Suppressor macrophage treated with lipopolysaccharide for 4 hours (primary cell): ENCODE measurements at places on chromosomes 4 and X.
A peak's percentile ranks its signal among the peaks of the same experiment; 100 is the strongest.

DNA sequence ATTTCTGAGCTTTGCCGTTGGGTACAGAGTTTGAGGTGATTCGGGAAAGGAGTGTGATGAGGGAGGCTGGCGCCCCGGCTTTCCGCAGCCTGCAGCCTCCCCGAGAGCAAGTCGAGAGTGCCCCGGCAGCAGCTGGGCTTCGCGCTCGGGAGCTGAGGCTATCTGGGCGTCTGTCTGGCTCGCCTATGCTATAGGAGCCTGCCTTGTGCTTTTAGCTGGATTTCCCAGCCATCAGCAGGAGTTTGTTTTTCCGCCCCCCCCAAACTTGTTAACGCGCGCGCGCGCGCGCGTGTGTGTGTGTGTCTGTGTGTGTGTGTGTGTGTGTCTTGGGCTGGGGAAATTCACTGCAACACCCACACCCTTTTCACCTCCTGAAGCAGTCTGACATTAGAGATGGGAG lies 765 bp upstream of the DGKK start:
- no peak for DNase-seq

GRCh38 chr4:6926681-6927478 lies 17.3 kb downstream of the TBC1D14 start:
- peak; percentile 56 for DNase-seq

GRCh38 chr4:172751550-172751949 lies 417.1 kb upstream of the GALNT7 start:
- no peak for DNase-seq

DNA sequence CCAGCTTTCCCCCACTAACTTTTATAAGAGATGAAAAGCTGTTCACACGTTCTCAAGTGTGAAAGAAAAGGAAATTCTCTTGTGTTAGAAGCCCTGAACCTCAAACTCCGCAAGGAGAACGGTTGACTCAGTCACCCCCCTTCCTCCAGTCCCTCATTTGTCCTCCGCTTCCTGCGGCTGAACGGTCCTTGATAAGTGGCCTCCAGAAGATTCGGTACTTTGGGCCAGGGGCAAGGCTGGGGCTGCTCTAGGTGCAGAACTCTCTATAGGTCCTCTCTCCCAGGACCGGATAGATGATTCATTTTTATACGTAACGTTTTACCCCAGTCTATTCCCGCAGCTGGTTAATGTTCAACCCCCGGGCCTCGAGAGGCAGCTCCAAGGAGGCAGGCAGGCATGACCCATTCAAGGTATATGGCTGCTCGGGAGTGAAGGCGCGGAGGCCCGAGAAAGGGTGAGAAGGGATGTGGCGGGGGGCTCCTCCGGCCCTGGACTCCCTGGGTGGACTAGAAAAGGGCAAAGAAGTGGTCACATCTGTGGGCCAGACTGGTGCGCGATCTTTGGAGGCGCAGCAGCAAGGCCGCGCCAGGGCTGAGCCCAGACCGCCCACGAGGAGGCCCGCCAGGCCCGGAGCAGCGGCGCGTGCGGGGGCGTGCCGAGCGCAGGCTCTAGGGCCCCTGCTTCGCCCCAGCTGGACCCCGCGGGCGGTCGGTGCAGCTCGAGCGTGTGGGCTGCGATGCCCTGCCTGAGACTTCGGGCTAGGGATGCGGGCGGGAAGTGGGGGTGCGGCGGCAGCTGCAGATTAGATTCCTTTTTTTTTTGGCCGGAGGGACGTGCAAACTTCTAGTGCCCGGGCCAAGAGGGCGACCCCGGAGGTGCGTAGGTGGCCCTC lies 11.7 kb downstream of the PITX2 start:
- no peak for DNase-seq

GRCh38 chr4:109562457-109563239 lies 2.6 kb downstream of the MCUB start:
- DNase-seq: no peak

DNA sequence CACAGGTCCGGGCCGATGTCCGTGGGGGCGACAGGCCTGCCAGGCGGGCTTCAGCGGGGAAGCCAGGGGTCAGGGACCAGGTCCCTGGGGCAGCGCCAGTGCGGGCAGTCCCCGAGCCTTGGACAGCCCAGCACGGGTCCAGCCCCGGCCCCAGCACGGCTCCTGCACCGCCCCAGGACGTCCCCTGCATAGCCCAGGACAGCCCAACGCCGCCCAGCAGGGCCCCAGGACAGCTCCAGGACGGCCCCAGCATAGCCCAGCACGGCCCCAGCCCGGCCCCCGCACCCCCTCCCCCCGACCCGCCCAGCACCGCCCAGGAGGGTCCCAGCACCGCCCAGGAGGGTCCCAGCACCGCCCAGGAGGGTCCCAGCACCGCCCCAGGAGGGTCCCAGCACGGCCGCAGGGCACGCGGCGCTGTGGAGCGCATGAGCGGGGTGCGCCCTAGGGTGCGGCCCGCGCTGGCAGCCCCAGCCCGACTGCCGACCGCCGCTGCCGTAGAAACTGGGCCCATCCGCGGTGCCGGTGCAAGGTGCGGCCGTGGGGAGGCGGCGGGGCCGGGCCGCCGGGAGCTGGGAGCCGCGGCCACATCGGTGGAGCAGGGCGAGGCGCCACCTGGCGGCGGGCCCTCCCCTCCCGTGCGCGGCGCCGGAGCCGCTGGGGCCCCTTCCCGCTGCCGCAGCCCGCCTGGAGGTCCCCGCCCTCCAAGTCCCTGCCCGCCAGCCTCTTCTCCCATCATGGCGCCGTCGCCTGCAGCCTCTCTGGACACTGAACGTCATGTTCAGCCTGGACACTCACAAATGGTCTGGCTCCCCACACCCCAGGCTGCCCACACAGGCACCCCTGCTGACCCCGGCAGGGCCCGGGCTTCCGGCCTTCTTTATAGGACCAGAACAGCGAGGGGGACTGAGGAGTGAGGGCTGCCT lies 106.8 kb upstream of the NKX1-1 start:
- DNase-seq: peak; percentile 63

GRCh38 chr4:147050356-147050765 lies 104.7 kb upstream of the TTC29 start:
- no peak for DNase-seq
